Activated CD4-positive, alpha-beta memory T cell treated with anti-CD3 and anti-CD28 coated beads for 36 hours (primary cell): ENCODE measurements at places on chromosomes 4 and X. TPM values are rescaled to one million over a fixed set of nuclear protein-coding genes. Genes with fewer than 3 reads are reported as not detected.

ATP2B3 gene
- total RNA-seq: not detected

C4orf50 gene
- 0.07 TPM for total RNA-seq

GLRA2 gene
- not detected for total RNA-seq

TMEM255A gene
- not detected for total RNA-seq

TEX13D gene
- total RNA-seq: 0.10 TPM

CD38 gene
- 12.0 TPM for total RNA-seq

ZNF827 gene
- 17.7 TPM for total RNA-seq

LRRC66 gene
- total RNA-seq: not detected

SORBS2 gene
- not detected for total RNA-seq

ABLIM2 gene
- 0.63 TPM for total RNA-seq

CT55 gene
- not detected for total RNA-seq

MAMLD1 gene
- 2.2 TPM for total RNA-seq

TMSB15B gene
- total RNA-seq: 8.6 TPM

BST1 gene
- 0.19 TPM for total RNA-seq

ZNF711 gene
- total RNA-seq: 0.31 TPM

RASL11B gene
- 0.29 TPM for total RNA-seq

ZCCHC12 gene
- total RNA-seq: 3.3 TPM

BEX2 gene
- 11.3 TPM for total RNA-seq

GLOD5 gene
- total RNA-seq: not detected

KCTD8 gene
- not detected for total RNA-seq

CSAG2 gene
- not detected for total RNA-seq

SHROOM2 gene
- total RNA-seq: not detected

CYBB gene
- total RNA-seq: not detected

ETDB gene
- not detected for total RNA-seq

ZNF157 gene
- 0.53 TPM for total RNA-seq

BTC gene
- not detected for total RNA-seq

FAM47A gene
- not detected for total RNA-seq

DKK2 gene
- total RNA-seq: not detected
